ENCODE measurements at places on chromosomes 5 and 9.
A peak's percentile ranks its signal among the peaks of the same experiment; 100 is the strongest.

DNA sequence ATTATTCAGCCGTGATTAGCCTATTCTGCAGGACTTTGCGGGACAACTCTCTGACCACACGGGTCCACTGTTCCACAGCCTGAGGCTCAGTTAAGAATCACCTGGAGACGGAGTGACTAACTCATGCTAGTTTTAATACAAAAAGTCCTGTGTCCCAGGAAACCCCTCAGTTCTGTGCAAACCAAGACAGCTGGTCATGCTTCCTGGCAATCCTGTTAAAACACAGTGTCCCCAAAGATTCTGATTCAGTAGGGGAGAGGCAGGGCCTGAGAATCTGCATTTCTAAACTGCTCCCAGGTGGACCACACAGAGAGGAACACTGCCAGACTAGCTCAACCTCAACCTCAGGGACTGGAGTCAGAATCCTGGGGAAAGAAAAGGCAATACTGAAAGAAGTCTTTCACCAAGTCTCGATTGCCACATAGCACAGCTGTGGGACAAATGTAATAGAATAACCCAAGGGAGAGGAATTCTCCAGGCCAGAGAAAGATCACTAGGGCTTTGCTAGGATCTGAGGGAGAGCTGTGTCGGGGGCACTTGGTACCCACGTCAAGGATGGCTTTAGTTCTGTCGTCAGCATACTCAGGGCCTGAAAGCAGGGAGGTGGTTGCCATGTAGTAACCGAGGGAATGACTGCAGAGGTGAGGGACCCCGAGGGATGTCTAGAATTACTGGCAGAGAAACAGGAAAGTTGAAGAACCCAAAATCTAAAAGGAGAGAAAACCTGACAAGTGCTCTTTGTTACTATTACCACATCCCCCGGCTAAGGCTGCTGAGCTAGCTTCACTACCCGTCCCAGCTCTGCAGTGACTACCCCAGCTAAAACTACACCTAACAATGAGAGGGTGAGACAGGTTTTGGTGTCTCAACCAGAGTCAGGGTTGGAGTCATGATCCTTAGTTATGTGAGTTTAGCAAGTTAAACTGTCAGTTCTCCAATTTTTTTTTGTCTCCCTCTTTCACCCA lies 8.6 kb downstream of the SUSD1 start:
- no peak for DNase-seq

DNA sequence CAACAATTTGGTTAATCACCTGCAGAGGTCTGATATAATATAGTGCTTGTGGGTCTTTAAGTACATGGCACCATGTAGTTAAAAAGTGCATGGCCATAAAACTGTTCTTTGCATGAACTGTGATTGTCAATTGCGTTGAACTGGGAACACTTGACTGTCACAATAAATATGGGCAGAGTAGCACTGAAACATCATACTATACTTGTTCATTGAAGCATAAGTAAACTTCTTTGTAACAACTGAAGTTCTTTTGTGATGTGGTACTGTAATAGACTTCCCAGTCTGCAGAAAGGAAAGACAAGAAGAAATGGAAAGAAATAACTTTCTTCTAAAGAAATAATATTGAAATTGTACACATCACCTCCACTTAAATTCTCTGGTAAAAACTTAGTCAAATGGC lies 9.8 kb upstream of the NTRK2 start:
- no peak for DNase-seq

- DNase-seq: no peak
Measured at GRCh38 chr5:6527749-6528455, 79.2 kb downstream of the UBE2QL1 start.

DNA sequence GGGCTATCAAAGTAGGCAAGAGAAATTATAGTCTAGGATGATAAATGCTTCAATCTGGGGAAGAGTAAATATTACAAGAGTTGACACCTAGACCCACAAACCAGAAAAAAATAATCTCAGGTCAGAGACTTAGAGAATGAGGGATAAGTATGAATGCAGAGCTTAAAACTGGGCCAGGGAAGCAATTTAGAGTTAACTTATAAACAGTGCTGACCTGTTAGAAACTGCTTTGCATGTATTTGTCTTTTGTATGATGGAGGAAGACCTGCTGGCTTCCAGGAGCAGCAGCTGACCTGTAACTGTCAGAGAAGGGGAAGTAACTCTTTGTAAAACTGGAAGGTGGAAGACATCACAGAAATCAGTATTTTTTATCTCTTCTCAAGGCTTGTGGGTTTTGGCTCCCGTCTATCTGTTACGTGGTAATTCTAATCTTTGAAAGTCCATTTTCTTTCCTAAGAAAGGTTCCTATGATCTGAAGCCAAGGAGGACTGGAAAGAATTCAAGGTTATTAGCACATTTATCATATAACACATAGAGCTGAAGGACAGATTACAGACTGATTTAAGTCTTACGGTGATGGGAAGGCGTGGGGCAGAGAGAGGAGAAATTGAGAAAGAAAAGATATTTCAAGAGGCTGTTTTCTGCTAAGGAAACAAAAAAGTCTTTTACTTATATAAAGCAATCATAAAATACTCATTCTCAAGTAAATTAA lies 114.7 kb upstream of the ADAMTS19 start:
- DNase-seq: no peak

DNA sequence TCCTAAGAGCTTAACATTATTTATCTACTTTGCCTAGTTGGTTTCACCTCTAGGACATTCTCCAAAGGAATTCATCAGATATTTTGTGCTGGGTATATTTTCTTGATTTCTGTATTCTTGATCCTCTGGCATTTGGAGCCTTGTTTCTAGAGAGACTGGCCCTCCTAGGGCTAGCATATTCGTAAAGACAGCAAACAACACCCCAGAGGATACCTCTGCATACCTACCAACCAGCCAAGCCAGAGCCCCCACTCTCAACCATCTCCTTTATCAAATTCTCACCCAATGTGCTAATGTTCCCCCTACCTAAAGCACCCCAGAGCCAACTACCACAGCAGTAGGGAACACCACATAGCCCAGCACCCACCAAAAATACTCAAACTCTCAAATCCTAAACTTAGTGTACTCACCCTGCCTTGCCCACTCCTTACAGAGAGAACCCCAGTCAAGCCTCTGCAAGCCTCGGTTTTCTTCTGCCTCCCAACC lies 149.5 kb downstream of the SEMA5A start:
- DNase-seq: no peak

DNA sequence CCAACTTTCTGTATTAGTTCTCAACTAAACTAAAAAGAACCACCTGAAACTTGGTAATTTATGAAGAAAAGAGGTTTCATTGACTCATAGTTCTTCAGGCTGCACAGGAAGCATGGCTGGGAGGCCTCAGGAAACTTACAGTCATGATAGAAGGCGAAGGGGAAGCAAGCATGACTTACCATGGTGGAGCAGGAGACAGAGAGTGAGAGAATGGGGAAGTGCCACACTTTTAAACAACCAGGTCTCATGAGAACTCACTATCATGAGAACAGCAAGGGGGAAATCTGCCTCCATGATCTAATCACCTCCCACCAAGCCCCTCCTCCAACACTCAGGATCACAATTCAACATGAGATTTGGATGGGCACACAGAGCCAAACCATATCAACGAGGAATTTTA lies 123.5 kb downstream of the DEPDC1B start:
- no peak for DNase-seq

DNA sequence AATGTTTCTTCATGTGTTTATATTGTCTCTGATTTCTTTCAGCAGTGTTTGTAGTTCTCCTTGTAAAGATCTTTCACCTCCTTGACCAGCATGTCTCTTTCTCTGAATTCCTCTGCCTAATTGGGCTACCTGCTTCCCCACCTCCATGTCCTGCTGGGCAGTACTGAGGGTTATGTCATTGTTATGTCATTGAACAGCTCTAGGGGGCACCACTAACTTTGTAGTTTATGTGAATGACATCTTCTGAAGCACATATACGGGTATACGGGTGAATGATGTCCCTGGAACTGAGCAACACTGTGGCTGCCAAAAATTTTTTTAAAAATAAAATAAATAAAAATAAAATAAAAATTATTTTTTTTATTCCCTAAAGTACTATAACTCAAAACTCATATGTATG lies 16.9 kb upstream of the SNCAIP start:
- DNase-seq: no peak

DNA sequence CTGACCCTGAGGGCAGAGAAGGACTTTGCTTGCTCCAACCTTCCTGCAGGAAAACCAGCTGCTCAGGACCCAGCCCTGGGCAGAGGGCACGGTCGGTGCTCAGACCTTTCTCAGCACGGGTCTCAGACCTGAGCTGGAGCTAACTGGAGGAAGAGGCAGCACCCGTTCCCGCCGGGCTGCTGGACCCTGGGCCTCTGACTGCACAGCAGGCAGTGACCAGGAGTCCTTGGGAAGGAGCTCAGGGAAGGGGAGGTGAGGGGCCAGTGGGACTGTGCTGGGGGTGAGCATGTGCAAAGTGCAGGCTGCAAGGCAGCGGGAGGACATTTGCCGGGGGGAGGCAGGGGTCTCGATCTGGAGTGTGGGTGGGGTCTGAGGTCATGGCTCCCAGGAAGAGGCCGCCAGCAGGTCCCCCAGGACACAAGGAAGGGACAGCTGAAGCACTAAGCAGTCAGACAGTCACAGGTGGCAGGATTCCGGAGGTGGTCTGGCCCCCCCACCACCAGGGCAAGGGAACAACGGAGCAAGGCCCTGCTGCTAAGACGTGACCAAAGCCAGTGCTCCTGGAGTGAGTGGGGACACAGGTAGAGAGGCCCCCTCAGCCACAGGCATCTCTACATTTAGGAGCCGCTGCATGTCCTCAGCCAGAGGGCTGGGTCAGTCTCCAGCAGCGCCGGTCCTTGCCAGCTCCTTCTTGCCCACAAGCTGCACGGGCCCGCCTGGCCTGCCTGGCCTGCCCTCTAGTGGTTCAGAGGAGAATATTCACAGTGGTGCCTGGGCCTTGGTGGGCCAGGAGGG lies 4.8 kb upstream of the DPM2 start:
- DNase-seq: peak; percentile 53

GRCh38 chr9:137266585-137267453 lies 10.7 kb upstream of the TOR4A start:
- DNase-seq: peak; percentile 15

GRCh38 chr5:9455826-9456434 lies 89.9 kb downstream of the SEMA5A start:
- no peak for DNase-seq

GRCh38 chr9:118177241-118177640 lies 473.0 kb downstream of the TLR4 start:
- DNase-seq: no peak

- no peak for DNase-seq
Measured at GRCh38 chr9:31136524-31136923, 1247.9 kb upstream of the ACO1 start.

All from activated CD8-positive, alpha-beta memory T cell treated with anti-CD3 and anti-CD28 coated beads, Interleukin-2, amount 50 U/mL, for 4 hours (primary cell).